ENCODE measurements at places on chromosomes 5 and 9.

GRCh38 chr5:105501315-105501714, 1938.7 kb upstream of the NUDT12 start:
- DNase-seq, result no peak

GRCh38 chr9:127963359-127964064, 17.3 kb downstream of the EEIG1 start:
- DNase-seq, result no peak

GRCh38 chr5:180126716-180127681, 55.4 kb upstream of the RNF130 start:
- DNase-seq, result no peak

DNA sequence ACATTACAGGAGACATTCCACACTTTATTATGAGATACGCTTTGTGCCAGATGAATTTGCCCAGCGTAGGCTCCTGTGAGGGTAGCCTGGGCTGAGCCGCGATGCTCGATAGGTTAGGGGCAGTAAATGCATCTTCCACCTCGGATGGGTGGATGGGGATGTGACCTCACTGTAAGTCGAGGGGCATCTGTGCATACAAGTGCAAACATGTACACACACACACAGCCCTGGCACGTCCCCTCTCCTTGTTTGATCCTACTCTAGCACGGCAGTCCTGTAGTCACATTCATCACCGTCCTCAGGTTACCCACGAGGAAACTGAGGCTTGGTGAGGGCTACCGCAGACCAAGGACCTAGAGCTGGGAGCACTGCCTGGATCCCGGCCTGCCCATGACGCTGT, 166.8 kb downstream of the COL23A1 start:
- no peak for DNase-seq

DNA sequence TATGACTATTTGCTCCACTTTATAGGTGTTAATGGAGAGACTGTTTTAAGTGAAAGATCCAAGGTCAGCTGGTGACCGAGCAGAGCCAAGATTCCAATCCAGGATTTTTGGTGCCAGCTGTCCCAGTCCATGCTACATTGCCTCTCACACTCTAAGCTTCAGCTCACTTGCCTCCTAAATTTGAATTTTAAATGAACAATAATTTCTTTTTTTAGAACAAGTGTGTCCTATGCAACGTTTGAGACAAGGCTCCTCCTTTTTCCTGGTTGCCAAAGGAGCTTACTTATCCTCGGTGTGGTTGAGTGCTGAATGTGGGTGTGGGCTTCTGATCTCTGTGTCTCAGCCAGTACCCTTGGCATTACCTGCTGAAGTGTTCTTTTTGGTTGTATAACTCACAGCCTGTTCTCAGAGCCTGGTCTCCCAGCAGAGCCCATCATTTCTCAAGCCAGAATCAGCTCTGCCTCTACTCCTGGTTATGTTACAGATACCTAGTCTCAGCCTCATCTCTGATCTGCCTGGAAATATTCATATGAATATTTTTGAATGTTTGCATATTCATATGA, 4.0 kb upstream of the PRRC1 start:
- no peak for DNase-seq

GRCh38 chr5:57549566-57549965, 67.0 kb upstream of the ACTBL2 start:
- no peak for DNase-seq

DNA sequence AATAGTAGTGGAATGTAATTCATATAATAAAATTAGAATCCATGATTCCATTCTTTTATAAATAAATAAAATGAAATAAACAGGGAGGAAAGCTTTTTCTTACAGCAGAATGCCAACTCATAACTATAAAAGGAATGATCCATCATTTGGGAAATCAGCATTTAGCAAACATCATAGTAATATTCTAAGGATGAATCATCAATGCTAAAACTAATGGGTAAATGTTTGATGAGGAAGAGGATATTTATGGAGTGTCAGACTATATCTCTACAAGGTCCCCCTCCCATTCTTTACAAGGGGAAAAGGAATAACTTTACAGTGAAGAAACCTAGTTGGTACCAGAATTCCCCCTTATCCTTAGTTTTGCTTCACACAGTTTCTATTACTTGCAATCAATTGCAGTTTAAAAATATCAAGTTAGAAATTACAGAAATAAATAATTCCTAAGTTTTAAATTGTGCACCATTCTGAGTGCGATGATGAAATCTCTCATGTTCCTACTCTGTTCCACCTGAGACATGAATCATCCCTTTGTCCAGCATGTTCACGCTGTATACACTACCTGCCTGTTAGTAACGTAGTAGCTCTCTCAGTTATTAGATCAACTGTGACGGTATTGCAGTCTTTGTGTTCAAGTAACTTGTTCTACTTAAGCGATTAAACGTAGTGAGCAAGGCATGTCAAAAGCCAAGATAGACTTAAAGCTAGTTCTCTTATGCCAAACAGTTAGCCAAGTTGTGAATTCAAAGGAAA, 14.2 kb upstream of the JAKMIP2 start:
- no peak for DNase-seq

- DNase-seq, result no peak
Measured at GRCh38 chr9:78234810-78235209, 1.1 kb upstream of the CEP78 start.

GRCh38 chr9:91321691-91322090, 40.0 kb downstream of the AUH start:
- no peak for DNase-seq

GRCh38 chr5:139358064-139358463, 16.4 kb downstream of the PAIP2 start:
- no peak for DNase-seq

DNA sequence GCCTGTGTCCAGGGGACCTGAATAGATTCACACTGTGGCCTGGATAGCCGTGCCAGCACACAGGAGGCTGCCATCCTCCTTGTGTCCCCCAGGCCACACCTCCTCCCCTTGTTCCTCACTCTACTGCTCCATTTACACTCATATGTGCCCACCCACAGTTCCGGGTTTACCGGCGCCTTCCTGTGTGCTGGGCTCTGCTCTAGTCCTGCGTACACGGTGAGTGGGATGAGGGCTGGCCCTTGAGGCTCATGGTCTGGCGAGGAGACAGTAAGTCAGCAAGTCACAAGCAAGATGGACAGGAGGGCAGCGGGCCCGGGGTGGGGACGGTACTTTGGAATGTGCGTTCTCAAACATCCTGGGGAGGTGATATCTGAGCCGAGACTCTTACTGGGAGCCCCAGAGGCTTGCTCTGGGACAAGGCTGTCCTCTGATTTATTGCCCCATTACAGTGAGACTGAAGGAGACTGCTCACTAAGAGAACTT, 32.4 kb upstream of the NXNL2 start:
- DNase-seq, result no peak

DNA sequence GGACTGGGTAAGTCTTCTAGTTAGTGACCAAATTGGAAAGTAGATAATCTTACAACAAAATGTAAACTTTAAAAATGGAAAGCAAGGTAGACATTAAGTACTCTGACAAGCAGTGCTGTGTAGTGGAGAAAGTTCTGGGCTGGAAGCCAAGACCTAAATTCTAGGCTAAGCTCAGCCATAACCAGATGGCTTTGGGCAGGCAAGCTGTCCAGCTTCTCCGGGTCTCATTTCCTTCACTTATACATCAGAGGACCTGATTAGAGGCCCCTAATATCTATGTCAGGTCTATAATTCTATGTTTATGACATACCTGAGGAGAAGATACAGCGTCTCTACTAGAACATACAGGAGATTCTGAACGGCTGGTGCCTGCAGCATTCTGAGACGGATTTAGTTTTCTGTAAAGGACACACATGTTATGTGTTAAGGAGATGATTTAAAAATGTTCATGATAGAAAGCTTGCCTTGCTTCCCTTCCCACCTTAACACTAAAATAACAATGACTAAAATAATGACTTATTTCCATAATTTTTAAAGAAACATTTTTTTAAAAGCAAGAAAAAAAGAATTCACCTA, 61.2 kb downstream of the ELL2 start:
- DNase-seq, result peak; percentile 50

- DNase-seq, result no peak
Measured at GRCh38 chr5:130427222-130427955, 523.1 kb downstream of the CHSY3 start.

- no peak for DNase-seq
Measured at GRCh38 chr5:65938256-65938655, 11.9 kb downstream of the ERBIN start.

- DNase-seq, result no peak
Measured at GRCh38 chr5:142569905-142570304, 116.0 kb downstream of the FGF1 start.

DNA sequence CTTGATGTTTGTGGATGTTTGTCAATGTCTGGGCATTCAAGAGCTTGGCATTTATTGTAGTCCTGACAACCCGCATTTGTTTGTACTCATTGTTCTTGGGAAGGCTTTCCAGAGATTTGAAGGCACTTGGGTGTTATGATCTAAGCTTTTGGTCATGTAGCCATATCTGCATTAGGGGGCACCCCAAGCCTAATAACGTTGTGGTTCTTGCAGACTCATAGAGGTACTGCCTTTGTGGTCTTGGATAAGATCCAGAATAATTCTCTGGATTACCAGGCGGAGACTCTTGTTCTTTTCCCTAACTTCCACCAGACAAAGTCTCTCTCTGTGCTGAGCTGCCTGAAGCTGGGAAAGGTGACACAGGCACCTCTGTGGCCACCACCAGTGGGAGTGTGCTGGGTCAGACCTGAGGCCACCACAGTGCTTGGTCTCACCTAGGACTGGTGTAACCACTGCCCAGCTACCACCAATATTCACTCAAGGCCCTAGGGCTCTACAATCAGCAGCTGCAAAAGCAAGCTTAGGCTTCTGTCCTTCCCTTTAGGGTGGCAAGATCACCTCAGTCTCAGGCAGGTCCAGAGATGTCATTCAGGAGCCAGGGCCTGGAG, 144.4 kb upstream of the TAS2R1 start:
- no peak for DNase-seq

- DNase-seq, result no peak
Measured at GRCh38 chr5:18420711-18421110, 786.5 kb downstream of the TAF11L14 start.

GRCh38 chr5:112014783-112015395, 257.9 kb upstream of the NREP start:
- no peak for DNase-seq
